Neuronal stem cell (in vitro differentiated cells): ENCODE measurements at places on chromosomes 7 and 10.

DNA sequence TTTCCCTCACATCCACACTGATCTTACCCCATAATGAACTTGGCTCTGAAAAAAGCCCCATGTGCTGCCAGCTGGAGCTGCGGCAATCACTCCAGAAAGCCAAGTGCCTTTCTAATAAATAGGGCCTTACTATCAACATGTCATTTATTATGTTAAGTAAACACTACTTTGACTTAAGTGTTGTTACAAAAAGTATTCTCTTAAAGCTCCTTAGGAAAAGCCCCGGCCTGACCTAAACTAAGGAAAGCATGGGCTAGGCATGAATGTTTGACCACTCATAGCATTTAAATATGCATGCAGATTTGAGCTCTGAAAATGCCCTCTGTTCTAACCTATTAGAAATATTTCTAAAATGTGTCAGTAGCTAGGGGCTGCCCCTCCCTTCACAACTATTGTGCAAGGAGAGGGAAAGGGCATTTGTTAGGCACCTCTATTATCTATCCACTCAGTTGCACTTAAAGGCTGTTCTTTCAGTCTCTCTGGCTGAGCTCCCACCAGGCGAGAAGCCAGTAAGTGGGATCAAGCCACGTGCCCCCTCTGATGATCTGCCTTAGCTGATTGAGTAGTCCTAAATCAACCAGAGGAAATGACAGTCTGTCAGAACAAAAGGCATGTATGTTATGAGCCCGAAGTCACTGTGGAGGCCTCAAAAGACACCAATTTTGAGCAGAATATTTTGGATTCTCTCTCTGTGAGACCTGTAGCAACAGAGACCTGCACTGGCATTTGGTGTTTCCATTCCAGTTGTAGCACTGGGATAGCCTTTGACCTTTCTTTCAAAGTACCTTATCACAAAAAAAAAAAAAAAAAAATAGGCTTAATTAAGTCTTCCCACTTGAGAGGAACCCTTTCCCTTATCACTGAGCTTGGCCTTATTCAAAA is 77.1 kb downstream of the ITGB8 start:
- no peak for DNase-seq

- DNase-seq: no peak
These were observed 161.0 kb upstream of the TRIM24 start for GRCh38 chr7:138299066-138299465.

GRCh38 chr7:157771-158625 is 34.4 kb upstream of the FAM20C start:
- no peak for DNase-seq

DNA sequence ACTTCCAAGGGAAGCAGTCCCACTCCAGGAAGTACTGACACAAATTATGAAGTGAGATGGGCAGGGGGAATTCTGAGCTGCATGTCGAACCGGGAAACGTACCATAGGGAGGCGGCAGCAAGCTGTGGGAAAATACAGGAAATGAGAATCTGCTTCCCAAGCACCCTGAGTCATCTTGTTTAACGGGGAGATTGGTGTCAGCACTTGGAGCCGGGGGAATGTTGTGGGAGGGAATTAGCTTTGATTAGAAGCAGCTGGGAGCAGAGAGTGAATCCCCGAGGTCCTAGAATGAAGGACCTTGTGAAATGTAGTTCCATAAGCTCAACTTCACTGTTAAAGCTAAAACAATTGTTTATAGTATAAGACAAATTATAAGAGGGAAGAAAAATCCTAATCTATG is 141.4 kb upstream of the PRKCQ start:
- DNase-seq: no peak

DNA sequence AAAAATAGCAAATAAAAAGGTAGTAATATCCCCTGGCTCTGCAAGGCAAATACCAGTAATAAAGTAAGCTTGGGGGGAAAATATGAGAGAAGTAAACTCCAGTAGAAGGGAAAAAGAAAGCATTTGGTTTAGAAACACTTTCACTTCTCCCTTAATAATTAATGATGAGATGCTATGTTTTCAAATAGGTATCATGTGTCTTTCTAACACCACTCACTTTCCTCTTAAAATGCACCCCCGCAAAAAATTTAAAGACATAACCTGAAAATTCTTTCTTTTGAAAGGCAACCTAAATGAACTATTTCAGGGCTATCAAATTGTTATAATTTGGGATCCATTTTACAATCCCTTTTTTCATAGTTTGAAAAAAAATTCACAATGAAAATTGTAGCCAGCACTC is 240.3 kb downstream of the SNX10 start:
- no peak for DNase-seq

GRCh38 chr10:71247804-71248203 is 35.4 kb downstream of the UNC5B start:
- DNase-seq: no peak
